Activated CD4-positive, alpha-beta T cell treated with anti-CD3 and anti-CD28 coated beads for 36 hours (primary cell): ENCODE measurements at places on chromosomes 1 and 21. TPM values are rescaled to one million over a fixed set of nuclear protein-coding genes. Genes with fewer than 3 reads are reported as not detected.

DNA sequence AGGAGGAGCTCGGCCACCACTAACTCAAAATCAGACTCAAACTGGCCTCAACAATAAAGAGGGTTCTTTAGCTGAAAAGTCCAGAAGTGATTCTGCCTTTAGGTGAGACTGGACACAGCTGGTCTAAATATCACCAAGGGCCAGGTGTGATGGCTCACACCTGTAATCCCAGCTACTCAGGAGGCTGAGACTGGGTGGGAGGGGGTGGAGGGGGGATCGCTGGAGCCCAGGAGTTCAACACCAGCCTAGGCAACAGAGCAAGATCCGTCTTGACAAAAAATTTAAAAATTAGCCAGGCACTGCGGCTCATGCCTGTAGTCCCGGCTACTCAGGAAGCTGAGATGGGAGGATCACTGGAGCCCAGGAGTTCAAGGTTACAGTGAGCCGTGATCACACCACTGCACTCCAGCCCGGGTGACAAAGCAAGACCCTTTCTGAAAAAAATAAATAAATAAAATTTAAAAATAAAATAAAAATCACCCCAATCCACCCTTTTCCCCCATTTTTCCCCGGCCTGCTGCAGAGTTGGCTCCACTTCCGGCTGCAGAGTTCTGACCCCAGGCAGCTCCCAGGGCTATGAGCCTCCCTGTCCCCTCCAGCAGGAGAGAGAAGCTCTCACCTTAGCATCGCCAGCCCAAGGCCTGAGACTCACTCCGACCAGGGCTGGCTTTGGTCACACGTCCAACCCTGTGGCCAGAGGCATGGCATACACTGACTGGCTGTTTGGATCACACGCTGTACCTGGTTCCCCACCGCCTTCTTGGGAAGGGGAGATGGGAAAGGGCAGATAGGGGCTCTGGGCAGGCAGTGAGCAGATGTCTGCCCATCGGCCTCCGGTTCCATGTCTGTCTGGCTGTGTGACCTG, 87.3 kb upstream of the IFFO2 start:
- peaks cover 10% of the 10 kb centered on the region for H3K27me3 ChIP-seq
- DNase-seq, result no peak
- no peaks in the 10 kb centered on the region for H3K36me3 ChIP-seq
- no peak overlapping the region for H3K27ac ChIP-seq
- no peak overlapping the region for H3K4me3 ChIP-seq

DNA sequence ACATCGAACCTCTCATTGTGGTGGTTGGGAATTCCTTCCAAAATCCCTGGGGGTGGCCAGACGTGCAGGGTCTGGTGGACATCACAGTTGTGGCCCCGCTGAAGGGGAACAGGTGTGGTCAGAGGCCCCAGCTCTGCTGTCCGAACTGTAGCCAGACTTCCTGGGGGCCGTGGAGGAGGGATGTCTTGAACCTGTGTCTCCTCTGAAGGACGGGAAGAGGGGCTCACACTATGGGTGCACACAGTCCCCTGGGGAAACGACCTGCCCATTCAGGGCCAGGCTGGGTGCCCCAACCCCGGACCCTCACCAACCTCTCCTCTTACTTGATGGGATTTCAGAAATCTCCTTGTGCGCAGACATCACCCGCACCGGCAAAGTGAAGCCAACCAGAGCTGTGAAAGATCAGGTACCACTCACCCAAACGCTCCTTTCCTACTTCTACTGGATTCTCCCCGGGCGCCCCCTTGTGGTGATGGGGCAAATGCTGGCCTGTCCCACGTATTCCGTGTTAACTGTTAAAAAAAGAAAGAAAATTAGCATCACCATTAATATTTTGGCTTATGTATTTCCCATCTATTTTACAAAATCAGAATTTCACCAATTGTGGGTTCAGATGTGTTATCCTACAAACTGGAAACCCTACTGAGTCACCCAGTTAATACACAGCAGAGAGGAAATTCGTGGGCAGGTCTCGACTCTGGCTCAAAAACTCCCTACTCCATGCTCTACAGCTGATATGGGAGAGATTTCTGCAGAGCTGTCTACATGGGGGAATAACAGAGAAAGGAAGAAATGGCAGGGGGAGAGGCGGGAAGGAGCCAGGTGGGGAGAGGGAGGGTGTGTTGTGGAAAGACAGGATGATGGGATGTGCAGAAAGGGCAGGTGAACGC, 28.1 kb downstream of the PADI4 start:
- no peaks in the 10 kb centered on the region for H3K36me3 ChIP-seq
- H3K4me1 ChIP-seq, result peaks cover 1% of the 10 kb centered on the region
- peak; percentile 86 for DNase-seq
- H3K27ac ChIP-seq, result no peak overlapping the region

The TMPRSS2 gene
- total RNA-seq, result not detected

The SERPINC1 gene
- not detected for total RNA-seq

DNA sequence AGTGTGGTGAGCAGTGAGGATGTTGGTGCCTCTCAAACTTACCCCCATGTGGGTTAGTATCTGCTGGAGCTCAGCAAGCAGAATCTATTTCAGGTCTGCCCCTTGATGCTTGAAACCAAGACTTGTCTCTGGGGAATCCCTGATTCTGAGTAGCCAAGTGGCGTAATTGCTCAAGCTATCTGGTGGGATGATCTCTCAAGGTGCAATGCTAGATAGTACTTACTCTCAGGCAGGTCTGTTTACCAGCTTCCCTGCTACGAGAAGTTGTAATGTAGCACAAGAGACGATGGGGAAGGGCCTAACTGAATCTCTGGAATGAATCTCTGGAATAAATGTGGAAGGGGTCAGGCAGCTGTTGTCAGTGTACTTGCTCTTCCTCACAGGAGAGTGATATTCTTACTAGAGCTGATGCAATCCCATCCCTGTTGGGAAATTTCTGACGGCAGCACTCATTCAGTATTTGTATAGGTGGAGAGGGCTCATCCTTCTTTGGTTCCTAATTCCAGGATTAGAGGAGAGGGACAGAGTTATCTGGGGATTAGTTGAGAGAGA, 65.4 kb downstream of the MACF1 start:
- no peaks in the 10 kb centered on the region for H3K27me3 ChIP-seq
- H3K4me3 ChIP-seq, result peak overlapping the region; percentile 7
- H3K36me3 ChIP-seq, result peaks cover 18% of the 10 kb centered on the region
- H3K27ac ChIP-seq, result peak overlapping the region; percentile 88

- H3K36me3 ChIP-seq, result no peaks in the 10 kb centered on the region
- H3K4me1 ChIP-seq, result no peaks in the 10 kb centered on the region
- no peak for DNase-seq
- H3K27me3 ChIP-seq, result peaks cover 6% of the 10 kb centered on the region
These were observed 46.9 kb upstream of the SMYD2 start for GRCh38 chr1:214233856-214234634.

- H3K36me3 ChIP-seq, result peaks cover 89% of the 10 kb centered on the region
- H3K4me1 ChIP-seq, result no peaks in the 10 kb centered on the region
- H3K27me3 ChIP-seq, result no peaks in the 10 kb centered on the region
- H3K4me3 ChIP-seq, result no peak overlapping the region
- DNase-seq, result no peak
These were observed 158.8 kb downstream of the CLIC6 start for GRCh38 chr21:34827445-34828235.
